ENCODE measurements at places on chromosomes 11 and 22. TPM values are rescaled to one million over a fixed set of nuclear protein-coding genes. Genes with fewer than 3 reads are reported as not detected.

PLAAT4 gene
- 1.7 TPM for total RNA-seq

ANO9 gene
- 0.96 TPM for total RNA-seq

OR6X1 gene
- total RNA-seq, result not detected

TPCN2 gene
- 11.7 TPM for total RNA-seq

OR8H1 gene
- not detected for total RNA-seq

USP47 gene
- 25.0 TPM for total RNA-seq

BIK gene
- total RNA-seq, result 1.0 TPM

TBCEL gene
- total RNA-seq, result 4.7 TPM

TECTA gene
- total RNA-seq, result 0.13 TPM

MFRP gene
- total RNA-seq, result not detected

NFRKB gene
- total RNA-seq, result 13.8 TPM

Data from A549 treated with CpdA at 1 μM for 4 hours (cell line).